ENCODE measurements at places on chromosomes 2 and 18.
A peak's percentile ranks its signal among the peaks of the same experiment; 100 is the strongest.

GRCh38 chr2:129069875-129070594 lies 751.4 kb upstream of the HS6ST1 start:
- DNase-seq = no peak

DNA sequence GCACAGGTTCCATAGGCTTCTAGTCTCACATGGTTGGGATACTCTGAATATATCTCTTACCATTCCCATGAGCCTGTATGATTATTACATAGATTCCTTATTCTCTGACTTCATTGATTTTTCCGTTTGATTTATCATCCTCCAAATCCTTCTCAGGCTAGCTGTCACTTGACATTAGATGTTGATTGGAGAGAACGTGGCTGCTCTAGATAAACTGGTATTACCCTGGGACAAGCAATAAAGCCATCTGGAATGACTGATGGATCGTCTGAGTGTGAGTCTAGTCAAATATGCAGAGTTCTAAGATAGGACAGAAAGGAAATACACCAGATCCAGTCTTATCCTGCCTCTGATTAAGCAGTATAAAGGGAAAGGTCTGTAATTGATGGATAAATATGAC lies 325.6 kb upstream of the EPHA4 start:
- no peak for DNase-seq

GRCh38 chr2:11955314-11955713 lies 208.9 kb downstream of the LPIN1 start:
- DNase-seq = no peak

DNA sequence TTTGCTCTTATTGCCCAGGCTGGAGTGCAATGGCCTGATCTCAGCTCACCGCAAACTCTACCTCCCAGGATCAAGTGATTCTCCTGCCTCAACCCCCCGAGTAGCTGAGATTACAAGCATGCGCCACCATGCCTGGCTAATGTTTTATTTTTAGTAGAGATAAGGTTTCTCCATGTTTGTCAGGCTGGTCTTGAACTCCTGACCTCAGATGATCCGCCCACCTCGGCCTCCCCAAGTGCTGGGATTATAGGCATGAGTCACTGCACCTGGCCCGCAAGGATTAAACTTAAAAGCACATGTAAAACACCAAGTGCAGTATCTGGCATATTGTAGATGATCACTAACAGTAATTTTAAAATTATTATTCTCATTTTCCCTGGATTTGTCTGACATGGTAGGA lies 72.9 kb downstream of the C1QL2 start:
- no peak for DNase-seq

DNA sequence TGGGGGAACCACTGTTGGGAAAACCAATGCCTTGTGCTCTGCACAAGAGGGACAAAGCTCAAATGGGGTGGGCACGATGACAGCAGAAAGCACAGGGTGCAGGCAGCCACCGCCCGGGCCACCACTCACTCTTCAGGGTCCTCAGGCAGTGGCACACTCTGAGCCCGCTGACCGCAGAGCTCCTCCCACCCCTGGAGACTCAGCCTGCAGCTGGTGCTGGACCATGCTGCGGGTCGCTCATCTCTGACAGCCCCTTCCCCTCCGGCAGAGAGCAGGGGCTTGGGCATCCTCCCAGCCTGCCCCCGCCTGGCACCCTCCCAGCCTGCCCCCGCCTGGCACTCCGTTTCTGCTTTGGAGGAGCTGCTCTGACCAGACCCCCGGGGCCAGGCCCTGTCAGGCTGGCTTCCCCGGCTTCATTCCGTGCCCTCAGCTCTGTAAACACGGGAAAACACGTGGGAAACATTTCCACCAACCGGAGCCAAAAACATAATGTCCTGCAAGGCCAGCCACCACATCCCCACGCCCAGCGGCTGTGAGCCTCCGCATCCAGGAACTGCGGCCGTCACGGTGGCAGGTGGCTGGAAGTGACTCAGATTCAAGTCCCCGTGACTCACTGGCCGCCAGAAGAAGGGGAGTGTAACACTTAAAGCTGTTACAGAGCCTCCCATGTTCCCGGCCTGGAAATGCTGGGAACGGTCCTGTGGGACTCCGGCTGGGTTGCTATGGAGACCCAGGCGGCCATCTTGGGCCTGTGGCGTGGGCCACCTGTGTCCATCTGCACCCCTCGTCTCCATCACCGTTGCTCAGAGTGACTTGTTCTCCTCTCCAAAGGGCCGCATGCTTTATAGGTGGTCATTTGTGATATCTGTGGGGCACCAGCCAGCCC lies 6.8 kb upstream of the SNED1 start:
- peak; percentile 40 for DNase-seq

GRCh38 chr2:89845532-89845931 lies 1154.1 kb downstream of the RPIA start:
- DNase-seq = no peak

DNA sequence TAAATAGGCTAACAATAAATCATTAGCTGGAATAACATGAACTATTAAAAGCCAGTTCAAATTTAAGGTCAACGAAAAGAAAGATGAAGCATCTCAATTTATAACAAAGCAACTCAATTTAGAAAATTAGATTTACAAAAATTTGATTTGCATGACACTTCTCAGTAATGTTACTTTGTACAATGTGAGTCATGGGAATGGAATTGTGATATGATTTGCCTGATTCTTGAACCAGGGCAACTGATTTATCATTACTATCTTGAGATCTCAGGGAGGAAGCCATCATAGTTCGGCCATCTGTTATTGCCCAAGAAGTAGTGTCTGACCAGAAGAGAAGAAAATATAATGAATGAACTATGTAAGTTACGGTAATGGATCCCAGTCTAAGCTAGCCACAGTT lies 193.1 kb downstream of the RIT2 start:
- no peak for DNase-seq

GRCh38 chr2:235383272-235383843 lies 110.5 kb upstream of the AGAP1 start:
- no peak for DNase-seq

- DNase-seq = no peak
Measured at GRCh38 chr18:45332871-45333270, 282.4 kb upstream of the SLC14A2 start.

DNA sequence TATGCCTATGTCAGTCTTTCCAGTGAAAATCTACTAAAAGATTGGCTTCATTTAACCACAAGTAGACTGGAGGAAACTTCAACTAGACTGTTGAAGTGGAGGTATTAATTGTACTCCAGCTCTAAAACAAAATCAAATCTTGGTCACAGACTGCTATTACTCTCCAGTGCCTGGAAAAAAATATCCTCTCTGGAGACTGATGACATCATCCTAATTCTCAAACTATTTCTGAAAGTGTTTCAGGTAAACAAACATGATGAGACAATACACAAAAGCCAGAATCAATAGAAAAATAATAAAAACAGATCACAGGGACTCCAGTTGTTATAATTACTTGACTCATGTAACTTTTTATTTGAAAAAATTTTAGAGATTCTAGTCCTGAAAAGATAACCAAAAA lies 87.7 kb upstream of the MYO3B start:
- no peak for DNase-seq

GRCh38 chr2:66693076-66693965 lies 258.4 kb downstream of the MEIS1 start:
- peak; percentile 20 for DNase-seq

- no peak for DNase-seq
Measured at GRCh38 chr2:85811180-85812093, 57.6 kb downstream of the ATOH8 start.

GRCh38 chr2:172305066-172305465 lies 122.3 kb upstream of the ITGA6 start:
- DNase-seq = no peak

GRCh38 chr18:43601432-43601831 lies 324.1 kb upstream of the SYT4 start:
- DNase-seq = no peak

DNA sequence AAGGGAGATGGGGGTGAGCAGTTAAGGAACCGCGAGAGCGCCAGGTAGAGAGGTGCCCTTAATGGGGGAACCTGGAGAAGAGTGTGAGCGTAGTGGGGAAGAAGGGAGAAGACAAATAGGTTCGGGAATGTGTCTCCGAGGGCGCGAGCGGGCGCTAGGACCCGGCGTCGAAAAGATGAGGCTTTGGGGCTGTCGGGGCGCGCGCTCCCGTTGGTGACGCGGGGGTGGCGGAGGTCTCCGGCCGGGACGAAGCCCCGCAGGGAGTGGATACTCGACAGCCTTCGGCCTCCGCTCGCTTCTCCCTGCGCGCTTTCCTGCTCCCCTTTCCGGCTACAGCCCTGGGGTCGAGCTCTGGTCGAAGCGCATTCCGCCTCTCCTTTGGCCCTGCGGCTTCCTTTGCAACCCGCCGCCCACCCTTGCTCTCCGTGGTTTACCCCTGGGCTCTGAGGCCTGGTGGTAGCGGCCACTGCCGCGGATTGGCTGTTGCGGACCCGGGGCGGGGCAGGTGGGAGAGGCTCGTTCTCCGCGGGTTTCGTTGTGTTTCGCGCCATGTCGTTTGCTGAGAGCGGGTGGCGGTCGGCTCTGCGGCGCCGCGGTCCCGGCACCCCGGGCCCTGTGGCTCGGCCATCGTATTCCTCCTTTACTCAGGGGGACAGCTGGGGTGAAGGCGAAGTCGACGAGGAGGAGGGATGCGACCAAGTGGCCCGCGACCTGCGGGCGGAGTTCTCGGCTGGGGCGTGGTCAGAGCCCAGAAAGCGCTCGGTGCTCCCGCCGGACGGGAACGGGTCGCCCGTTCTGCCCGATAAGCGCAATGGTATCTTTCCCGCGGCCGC lies at the start of gene ARL6IP6:
Gene ARL6IP6 (plus strand): TSS at position 545 of the 833 bp plus-strand sequence. CDS start 5 bp downstream, at position 550.
- peak; percentile 97 for DNase-seq

- DNase-seq = no peak
Measured at GRCh38 chr2:171571721-171572120, 49.4 kb downstream of the CYBRD1 start.

- DNase-seq = no peak
Measured at GRCh38 chr2:63981702-63982103, 37.5 kb downstream of the VPS54 start.

DNA sequence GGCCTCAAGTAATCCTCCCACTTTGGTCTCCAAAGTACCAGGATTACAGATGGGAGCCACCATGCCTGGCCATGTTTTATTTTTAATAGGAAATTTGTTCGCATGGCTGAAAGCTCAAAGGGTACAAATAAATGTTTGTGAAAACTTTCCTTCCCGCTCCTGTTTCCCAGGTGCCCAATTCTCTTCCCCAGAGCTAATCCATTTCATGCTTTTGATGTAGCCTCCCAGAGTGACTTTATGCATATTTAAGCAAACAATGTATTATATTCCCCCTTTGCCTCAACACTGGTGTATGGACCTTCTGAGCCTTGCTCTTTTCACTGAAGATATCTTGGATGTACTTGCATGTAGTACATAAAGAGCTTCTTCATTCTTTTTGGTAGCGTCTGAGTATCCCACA lies 52.5 kb upstream of the ITSN2 start:
- DNase-seq = peak; percentile 26

DNA sequence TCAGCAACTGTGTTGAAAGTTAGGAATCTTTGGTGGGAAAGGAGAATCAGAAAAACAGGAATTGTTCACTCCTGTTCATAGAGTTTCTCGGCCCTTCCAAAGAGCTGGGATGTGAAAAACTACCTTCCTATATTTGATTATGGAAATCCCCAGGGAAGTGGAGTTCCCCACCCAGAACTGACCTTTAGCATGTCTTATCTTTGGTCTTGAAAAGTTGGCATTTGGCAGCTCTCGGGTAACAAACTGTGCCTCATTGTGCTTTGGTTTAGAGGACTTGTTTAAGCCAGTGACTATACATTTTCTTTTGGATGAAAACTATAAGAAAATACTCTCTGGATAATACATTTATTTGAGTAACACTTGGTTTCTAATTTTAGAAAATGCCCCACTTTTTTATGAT lies 51.3 kb upstream of the CERS6 start:
- no peak for DNase-seq

GRCh38 chr18:23479829-23480505 lies 23.3 kb upstream of the RMC1 start:
- DNase-seq = no peak

DNA sequence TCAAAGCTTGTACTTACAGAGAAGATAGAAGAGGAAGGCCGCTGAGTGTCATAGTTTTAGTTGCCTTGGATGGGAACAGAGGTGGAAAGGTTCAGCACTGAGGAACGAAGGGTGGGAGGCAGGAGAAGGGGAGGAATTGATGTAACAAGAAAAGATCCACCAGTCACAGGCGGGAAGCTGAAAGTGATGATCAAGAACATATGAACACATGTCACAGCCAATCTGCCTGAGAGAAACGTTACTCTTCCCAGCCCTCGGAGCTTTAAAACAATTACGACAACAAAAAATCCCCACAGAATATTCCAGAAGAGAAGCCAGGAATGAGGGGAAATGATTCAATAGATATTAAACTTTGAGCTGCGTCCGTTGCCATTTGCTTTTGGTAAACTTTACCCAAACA lies 87.1 kb downstream of the TSHZ1 start:
- DNase-seq = no peak

- no peak for DNase-seq
Measured at GRCh38 chr2:236394571-236394970, 130.4 kb upstream of the ASB18 start.

GRCh38 chr2:74603282-74604000 lies 44.7 kb downstream of the M1AP start:
- DNase-seq = no peak

DNA sequence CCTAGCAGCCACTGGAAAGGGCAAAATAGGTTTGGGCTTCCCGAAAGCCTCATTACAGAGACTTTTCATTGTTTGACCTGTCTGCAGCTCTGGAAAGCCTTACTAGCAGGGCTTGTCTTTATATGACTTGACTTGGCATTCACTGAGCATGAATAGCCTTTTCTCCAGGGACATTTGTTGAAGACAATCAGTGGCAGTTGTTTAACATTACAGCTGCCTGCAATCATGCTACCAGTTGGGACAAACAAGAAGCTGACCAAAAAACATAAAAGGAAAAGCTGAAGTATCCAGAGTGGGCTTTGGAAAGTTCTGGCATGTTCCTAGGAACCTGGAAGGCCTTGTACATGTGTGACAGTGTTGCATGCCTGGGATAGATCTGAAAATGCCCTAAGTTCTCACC lies 121.4 kb downstream of the KCNF1 start:
- DNase-seq = no peak

DNA sequence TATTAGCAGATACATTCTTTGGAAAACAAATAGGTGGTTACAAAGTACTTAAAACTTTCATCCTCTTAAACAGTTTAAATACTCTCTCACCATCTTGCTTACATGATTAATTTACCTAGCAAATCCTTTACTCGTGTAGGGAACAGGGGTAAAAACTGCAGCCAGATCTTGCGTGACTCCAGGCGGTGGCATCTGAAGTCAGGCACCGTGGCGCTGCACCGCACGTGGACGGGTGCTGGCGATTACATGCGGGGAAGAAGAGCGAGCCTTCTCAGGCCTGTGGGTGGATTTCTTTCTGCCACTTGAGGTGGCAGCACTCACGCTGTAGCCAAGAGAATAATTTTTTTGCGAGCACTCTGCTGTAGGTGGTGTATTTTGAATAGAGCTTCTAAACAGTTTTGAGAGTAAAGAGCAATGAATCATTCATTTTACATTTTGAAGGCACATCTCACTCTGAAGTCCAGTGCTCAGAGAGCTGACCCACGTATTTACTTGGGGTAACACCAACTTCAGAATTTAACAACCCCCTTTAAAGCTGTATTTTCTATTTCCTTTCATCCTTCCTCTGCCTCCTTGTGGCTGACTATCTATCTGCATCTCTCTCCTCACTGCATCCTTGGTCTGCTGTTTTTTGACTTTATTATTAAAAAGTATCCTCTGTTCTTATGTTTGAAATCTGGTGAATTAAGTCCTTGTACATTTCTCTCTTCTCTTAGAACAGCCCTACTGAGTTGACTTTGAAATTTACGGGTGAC lies 68.9 kb downstream of the EPAS1 start:
- DNase-seq = peak; percentile 16

GRCh38 chr2:71843391-71843850 lies 304.2 kb downstream of the CYP26B1 start:
- DNase-seq = no peak

- no peak for DNase-seq
Measured at GRCh38 chr2:229909090-229909489, 12.7 kb downstream of the TRIP12 start.

Data from NCI-H1417 (cell line).